ENCODE measurements at places on chromosomes 11 and 22. TPM values are rescaled to one million over a fixed set of nuclear protein-coding genes. Genes with fewer than 3 reads are reported as not detected.

Gene C11orf65
- total RNA-seq, result 1.9 TPM

GRCh38 chr11:65280646-65281045 is 18.9 kb downstream of the POLA2 start:
- H3K4me1 ChIP-seq, result no peaks in the 10 kb centered on the region
- H3K4me3 ChIP-seq, result no peak overlapping the region
- no peaks in the 10 kb centered on the region for H3K27me3 ChIP-seq
- DNase-seq, result no peak
- H3K27ac ChIP-seq, result no peak overlapping the region
- H3K36me3 ChIP-seq, result peaks cover 4% of the 10 kb centered on the region

- H3K4me3 ChIP-seq, result no peak overlapping the region
- no peaks in the 10 kb centered on the region for H3K4me1 ChIP-seq
- H3K27me3 ChIP-seq, result no peaks in the 10 kb centered on the region
- no peak for DNase-seq
- H3K27ac ChIP-seq, result no peak overlapping the region
These were observed 1996.9 kb upstream of the RAG2 start for GRCh38 chr11:38594895-38595294.

Gene RBM7
- 14.7 TPM for total RNA-seq

Gene MS4A6A
- total RNA-seq, result 341 TPM

GRCh38 chr11:73393479-73394415 is 17.5 kb downstream of the RELT start:
- H3K27ac ChIP-seq, result no peak overlapping the region
- no peaks in the 10 kb centered on the region for H3K27me3 ChIP-seq
- H3K4me1 ChIP-seq, result no peaks in the 10 kb centered on the region
- no peak overlapping the region for H3K4me3 ChIP-seq
- no peaks in the 10 kb centered on the region for H3K36me3 ChIP-seq

Gene USP2
- total RNA-seq, result 2.0 TPM

Gene TEF
- 8.8 TPM for total RNA-seq

Gene OR2AG2
- 3.6 TPM for total RNA-seq

GRCh38 chr11:75949023-75949672 is 134.1 kb downstream of the UVRAG start:
- H3K27me3 ChIP-seq, result no peaks in the 10 kb centered on the region
- no peak overlapping the region for H3K4me3 ChIP-seq
- DNase-seq, result no peak
- peaks cover 3% of the 10 kb centered on the region for H3K4me1 ChIP-seq
- H3K27ac ChIP-seq, result no peak overlapping the region
- no peaks in the 10 kb centered on the region for H3K36me3 ChIP-seq

Gene NEFH
- total RNA-seq, result 0.32 TPM

- no peak overlapping the region for H3K4me3 ChIP-seq
- no peak for DNase-seq
- H3K27me3 ChIP-seq, result no peaks in the 10 kb centered on the region
- no peak overlapping the region for H3K27ac ChIP-seq
- H3K4me1 ChIP-seq, result no peaks in the 10 kb centered on the region
These were observed 107.3 kb downstream of the RPL27A start for GRCh38 chr11:8789864-8790263.

DNA sequence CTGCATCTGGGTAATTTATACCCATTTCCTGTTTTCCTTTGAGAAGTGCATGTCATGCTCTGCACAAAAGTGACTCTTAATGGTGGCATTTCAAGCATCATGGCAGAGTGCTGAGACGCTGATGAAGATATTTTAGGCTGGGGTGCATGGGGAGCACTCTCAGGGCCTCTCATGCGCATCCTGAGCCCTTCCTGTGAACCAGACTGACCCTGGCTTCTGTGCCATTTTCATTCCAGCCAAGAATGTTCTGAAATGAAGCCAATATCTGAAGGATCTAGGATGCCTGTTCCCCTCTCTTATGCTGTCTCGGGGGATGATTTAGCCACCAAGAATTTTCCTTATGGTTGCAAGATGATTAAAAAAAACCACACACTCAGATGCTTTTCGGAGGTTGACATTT is 61.5 kb downstream of the MIAT start:
- no peak overlapping the region for H3K27ac ChIP-seq
- no peak for DNase-seq
- H3K4me3 ChIP-seq, result no peak overlapping the region
- no peaks in the 10 kb centered on the region for H3K27me3 ChIP-seq
- no peaks in the 10 kb centered on the region for H3K36me3 ChIP-seq

Gene BCO2
- 10.8 TPM for total RNA-seq

Gene NXPE2
- 0.80 TPM for total RNA-seq

- DNase-seq, result no peak
- no peaks in the 10 kb centered on the region for H3K27me3 ChIP-seq
- H3K4me1 ChIP-seq, result no peaks in the 10 kb centered on the region
These were observed 41.1 kb downstream of the OSBP start for GRCh38 chr11:59574467-59574866.

DNA sequence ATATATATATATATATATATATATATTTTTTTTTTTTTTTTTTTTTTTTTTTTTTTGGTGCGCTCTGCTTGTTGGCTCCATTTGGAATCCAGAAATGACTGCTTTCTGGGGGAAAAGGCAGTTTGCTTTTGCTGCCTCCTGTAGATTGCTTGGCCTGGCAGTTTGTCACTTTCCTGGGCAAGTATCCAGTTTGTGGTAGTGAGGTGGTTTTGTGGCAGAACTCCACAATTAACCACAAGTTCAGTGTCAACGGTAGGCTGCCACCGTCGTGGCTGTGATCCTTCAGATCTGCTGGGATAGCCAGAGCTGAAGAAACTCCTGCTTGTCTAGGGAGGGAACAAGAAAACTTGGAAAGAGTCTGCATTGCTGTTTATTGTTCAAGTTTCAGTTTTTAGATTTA is 5.0 kb upstream of the PDE3B start:
- H3K27me3 ChIP-seq, result no peaks in the 10 kb centered on the region
- H3K4me1 ChIP-seq, result no peaks in the 10 kb centered on the region
- H3K36me3 ChIP-seq, result no peaks in the 10 kb centered on the region
- DNase-seq, result no peak
- no peak overlapping the region for H3K27ac ChIP-seq

Measured in breast epithelium (tissue), 4 donors.